Activated T-cell treated with anti-CD3 and anti-CD28 coated beads, Interleukin-2, amount 50 U/mL, for 24 hours (primary cell): ENCODE measurements at places on chromosomes 7 and 10.
A peak's percentile ranks its signal among the peaks of the same experiment; 100 is the strongest.

- no peak overlapping the region for H3K27ac ChIP-seq
- H3K36me3 ChIP-seq = no peaks in the 10 kb centered on the region
- no peaks in the 10 kb centered on the region for H3K4me1 ChIP-seq
- H3K4me3 ChIP-seq = no peak overlapping the region
- no peak for DNase-seq
- H3K27me3 ChIP-seq = no peaks in the 10 kb centered on the region
Observed at GRCh38 chr7:95066737-95067530, 159.5 kb downstream of the PPP1R9A start.

DNA sequence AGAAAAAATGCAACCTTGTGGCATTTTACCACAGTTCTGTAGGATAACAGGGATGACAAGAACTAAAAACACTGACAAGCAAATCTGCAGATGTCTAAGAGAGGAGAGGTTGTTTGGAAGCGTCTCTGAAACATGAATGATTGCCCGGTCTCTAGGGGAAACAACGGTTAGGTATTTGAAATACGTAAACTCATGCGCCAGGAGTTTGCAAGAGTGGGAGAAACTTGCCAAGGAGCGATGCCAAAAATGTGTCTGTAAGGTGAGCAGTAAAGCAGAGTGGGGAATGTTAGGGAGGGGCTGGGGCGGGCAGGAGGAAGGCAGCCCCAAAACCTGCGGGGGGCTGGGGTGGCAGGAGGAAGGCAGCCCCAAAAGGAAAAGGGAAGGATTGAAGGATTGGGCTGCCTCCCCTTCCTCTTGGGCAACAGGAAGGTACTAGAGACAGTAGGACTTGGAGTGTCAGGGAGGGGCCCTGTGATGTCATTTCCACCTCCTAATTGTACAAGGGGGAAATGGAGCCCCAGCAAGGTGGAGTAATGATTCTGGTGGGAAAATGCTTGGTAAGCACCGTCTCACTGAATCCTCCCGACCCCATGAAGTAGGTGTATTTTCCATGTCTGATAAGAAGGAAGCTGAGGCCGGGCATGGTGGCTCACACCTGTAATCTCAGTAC lies 33.2 kb upstream of the PLEKHA1 start:
- H3K4me1 ChIP-seq = peaks cover 9% of the 10 kb centered on the region
- no peak overlapping the region for H3K4me3 ChIP-seq
- no peak overlapping the region for H3K27ac ChIP-seq
- no peaks in the 10 kb centered on the region for H3K27me3 ChIP-seq

- no peaks in the 10 kb centered on the region for H3K27me3 ChIP-seq
- no peak for DNase-seq
- H3K27ac ChIP-seq = no peak overlapping the region
- no peaks in the 10 kb centered on the region for H3K36me3 ChIP-seq
Observed at GRCh38 chr7:21041666-21042065, 255.0 kb upstream of the SP8 start.

DNA sequence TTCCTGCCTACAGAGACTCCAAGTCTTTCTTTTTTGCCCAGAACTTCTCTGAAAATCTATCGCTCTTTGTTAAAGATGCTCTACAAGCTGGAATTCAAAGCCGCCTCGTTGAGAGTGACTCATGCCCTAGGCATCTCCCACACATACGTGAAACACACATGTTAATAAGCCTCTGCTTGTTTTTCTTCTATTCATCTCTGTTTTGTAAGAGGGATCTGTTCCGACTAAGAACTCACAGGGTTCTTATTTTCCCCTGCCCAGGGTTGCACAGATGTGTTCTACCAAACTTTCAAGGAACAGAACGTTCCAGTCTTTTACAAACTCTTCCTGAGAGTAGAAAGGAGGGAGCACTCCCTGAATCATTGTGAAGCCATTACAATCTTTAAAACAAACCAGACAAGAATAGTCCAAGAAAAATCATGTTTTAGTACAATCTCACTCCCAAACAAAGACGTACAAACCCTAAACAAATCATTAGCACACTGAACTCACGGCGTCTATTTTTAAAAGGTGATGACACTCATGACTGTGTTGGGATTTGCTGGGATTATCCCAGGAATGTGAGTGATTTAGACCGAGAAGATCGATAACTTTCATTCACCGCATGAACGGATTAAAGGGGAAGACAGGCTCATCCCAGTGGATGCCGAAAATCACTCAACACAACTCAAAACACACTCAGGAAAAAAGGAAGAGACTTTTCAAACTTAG lies 55.3 kb upstream of the INPP5A start:
- H3K27me3 ChIP-seq = peaks cover 5% of the 10 kb centered on the region
- H3K36me3 ChIP-seq = no peaks in the 10 kb centered on the region
- DNase-seq = no peak
- no peak overlapping the region for H3K4me3 ChIP-seq

GRCh38 chr10:8576911-8577310 lies 522.4 kb downstream of the GATA3 start:
- no peaks in the 10 kb centered on the region for H3K36me3 ChIP-seq
- H3K4me1 ChIP-seq = peaks cover 44% of the 10 kb centered on the region
- DNase-seq = no peak

DNA sequence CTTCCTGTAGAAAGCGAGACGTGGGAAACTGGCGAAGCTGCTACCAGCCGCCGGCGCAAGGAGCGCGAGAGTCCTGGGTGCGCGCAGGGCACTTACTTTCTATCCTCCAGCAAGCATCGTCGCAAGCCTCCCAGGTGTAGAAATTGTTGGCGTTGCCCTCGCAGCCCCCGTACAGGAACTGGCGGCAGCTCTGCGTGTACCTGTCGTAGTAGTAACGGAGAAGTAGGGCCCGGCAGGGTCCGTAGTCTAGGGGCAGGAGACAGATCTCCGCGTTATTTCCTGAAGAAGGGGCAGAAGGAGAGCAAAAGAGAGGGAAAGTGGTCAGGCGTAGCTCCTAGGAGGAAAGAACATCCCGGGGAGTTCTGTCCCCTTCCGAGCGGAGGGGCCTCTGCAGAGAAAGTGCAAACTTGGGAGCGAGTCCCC lies 501 bp downstream of the TFPI2 start:
- peak; percentile 33 for DNase-seq
- H3K4me3 ChIP-seq = peak overlapping the region; percentile 64
- H3K27ac ChIP-seq = no peak overlapping the region
- peaks cover 63% of the 10 kb centered on the region for H3K27me3 ChIP-seq
- no peaks in the 10 kb centered on the region for H3K36me3 ChIP-seq

DNA sequence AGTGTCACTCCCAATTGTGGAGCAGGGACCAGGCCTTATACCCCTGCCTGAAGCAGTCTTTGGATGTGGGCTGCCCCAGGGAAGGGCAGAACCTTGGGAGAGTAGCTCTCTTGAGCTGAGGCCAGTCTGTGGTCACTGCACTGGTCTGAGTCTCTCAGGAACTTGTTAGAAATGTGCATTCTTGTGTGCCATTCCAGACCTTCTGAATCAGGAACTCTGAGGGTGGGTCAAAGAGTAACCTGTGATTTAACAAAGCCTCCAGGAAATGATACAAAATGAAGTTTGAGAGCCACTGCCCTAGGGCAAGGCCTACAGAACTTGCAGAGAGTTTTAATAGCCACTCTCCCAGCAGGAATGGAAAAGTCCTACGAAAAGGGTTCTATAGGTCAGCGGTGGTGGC lies 68.1 kb downstream of the LYZL1 start:
- H3K4me3 ChIP-seq = no peak overlapping the region
- H3K36me3 ChIP-seq = no peaks in the 10 kb centered on the region
- no peak overlapping the region for H3K27ac ChIP-seq
- H3K4me1 ChIP-seq = no peaks in the 10 kb centered on the region

- no peaks in the 10 kb centered on the region for H3K4me1 ChIP-seq
- H3K27ac ChIP-seq = no peak overlapping the region
- peaks cover 33% of the 10 kb centered on the region for H3K27me3 ChIP-seq
- H3K36me3 ChIP-seq = no peaks in the 10 kb centered on the region
Observed at GRCh38 chr10:6753644-6754043, 173.6 kb upstream of the PRKCQ start.

- peaks cover 90% of the 10 kb centered on the region for H3K36me3 ChIP-seq
- H3K4me1 ChIP-seq = no peaks in the 10 kb centered on the region
- H3K27ac ChIP-seq = no peak overlapping the region
- no peak overlapping the region for H3K4me3 ChIP-seq
- no peak for DNase-seq
Observed at GRCh38 chr7:149725426-149725821, 48.0 kb downstream of the ZNF467 start.

GRCh38 chr10:69831231-69831855 lies 29.6 kb downstream of the COL13A1 start:
- no peaks in the 10 kb centered on the region for H3K4me1 ChIP-seq
- H3K27me3 ChIP-seq = peaks cover 29% of the 10 kb centered on the region
- no peak overlapping the region for H3K27ac ChIP-seq
- no peak for DNase-seq

GRCh38 chr7:26409661-26410547 lies 118.2 kb downstream of the SNX10 start:
- H3K36me3 ChIP-seq = no peaks in the 10 kb centered on the region
- DNase-seq = no peak
- peaks cover 31% of the 10 kb centered on the region for H3K27me3 ChIP-seq
- H3K27ac ChIP-seq = no peak overlapping the region
- no peaks in the 10 kb centered on the region for H3K4me1 ChIP-seq

DNA sequence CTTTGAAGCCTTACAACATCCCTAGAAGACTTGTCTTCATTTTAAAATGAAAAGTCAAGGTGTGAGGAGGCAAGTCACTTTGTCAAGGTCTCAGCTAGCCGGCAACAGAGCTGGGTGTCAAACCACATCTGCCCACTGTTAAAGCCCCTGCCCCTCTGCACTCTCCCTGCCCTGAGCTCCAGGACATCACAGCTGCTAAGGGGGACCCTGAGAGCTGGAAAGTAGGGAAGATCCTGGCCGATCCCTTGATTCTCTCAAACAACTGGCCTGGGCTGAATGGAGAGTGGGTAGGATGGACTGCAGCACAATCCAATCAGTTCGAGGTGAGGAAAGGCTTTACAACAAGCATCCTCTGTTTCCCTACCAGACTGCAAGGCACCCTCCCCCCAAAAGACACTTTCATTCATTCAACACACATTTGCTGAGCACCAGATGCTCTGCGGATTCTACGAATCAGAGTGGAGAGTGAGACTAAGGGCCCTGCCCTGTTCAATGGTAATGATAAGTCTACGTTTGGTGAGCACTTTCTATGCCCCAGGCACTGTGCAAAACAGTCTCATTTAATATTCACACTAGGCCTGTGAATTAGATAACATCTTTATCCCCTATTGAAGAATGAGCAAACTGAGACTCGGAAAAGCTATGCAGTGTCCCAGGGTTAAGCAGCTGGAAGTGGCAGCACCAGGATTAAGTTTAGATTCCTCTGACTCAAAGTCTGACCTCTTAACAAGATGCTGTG lies 148.1 kb downstream of the HERPUD2 start:
- no peaks in the 10 kb centered on the region for H3K4me1 ChIP-seq
- H3K4me3 ChIP-seq = no peak overlapping the region
- DNase-seq = no peak
- no peak overlapping the region for H3K27ac ChIP-seq
- H3K36me3 ChIP-seq = no peaks in the 10 kb centered on the region
- no peaks in the 10 kb centered on the region for H3K27me3 ChIP-seq

DNA sequence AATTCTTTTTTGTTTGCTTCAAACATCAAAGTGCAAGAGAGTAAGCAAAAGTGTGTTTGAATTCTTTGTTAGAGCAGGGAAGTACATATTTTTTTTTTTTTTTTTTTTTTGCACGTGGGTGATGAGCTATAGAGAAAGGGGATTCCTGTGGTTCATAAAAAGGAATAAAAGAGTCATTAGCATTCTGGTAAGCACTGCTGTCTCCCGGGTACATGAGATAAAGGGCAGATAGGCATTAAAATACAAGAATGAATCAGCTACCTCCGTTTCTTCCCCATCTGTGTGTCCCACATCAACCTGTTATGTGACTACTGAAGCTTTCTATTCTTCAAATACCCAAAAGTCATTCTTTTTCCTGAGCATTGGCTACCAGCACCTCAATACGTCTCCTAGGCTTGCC lies 102.4 kb upstream of the SEMA3D start:
- no peak overlapping the region for H3K27ac ChIP-seq
- no peaks in the 10 kb centered on the region for H3K27me3 ChIP-seq
- no peaks in the 10 kb centered on the region for H3K4me1 ChIP-seq
- no peak for DNase-seq
- no peaks in the 10 kb centered on the region for H3K36me3 ChIP-seq
- no peak overlapping the region for H3K4me3 ChIP-seq

DNA sequence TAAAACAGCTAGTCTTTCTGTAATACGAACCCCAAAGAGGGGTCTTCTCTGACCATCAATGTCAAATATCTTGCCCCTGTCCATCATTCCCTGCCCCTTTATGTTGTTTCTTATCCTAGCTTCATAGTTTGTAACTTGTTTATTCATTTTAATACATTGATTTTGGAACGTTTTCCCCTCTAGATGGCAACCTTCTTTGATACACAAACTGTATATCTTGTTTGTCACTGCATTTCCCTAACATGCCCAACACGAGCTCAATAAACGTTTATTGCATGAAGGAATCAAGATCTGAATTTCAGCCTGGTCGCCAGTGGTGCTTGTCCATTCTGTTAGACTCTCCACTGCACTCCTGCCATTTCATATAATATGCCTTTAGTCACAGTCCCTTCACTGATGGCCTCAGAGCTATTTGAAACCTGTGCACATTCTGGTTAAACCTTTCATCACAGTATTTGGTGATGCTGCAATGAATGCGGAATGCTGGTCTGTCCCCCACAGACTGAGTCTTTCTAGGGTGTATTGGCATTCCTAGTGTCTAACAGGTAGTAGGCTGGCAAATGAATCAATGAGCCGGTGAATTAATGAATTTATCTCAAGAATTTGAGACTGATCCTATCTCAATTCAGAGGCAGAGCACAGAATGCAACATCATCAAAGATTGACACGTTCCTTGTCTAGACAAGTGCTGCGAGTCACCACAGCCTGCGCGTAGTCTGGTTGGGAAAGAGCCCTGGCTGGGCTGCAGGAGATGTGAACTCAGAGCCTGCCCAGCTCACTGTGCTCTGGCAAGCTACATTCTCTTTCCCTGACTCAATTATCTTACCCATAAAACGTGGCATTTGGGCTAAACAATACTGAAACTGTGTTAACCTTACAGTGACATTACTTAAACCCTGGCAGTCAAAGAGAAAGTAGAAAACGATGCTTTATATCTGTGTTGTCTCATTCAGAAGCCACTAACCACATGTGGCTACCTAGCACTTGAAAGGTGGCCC lies 55.2 kb upstream of the FRMD4A start:
- DNase-seq = peak; percentile 55
- H3K27me3 ChIP-seq = peaks cover 36% of the 10 kb centered on the region
- peak overlapping the region; percentile 61 for H3K27ac ChIP-seq
- peaks cover 4% of the 10 kb centered on the region for H3K36me3 ChIP-seq
- H3K4me1 ChIP-seq = peaks cover 77% of the 10 kb centered on the region
- H3K4me3 ChIP-seq = no peak overlapping the region

DNA sequence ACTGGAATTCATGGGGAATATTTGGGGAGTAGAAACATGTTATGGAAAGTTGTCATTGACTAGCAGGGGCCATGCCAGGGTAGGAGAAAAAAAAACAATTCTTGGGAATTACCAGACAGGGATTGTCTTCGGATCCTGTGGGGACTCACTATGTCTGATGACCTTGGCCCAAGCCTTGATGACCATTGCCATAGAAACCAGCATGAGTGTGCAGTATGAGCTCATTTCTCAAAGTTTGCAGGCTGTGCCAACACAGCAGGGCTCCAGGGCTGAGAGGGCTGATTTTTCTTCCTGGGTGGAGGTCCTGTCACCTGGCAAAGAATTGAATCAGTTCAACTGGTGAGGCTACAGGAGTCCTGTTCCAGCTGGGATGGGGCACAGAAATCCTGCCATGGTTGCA lies 198.3 kb downstream of the ADRA2A start:
- no peak overlapping the region for H3K27ac ChIP-seq
- no peak overlapping the region for H3K4me3 ChIP-seq
- DNase-seq = no peak
- H3K36me3 ChIP-seq = no peaks in the 10 kb centered on the region
- peaks cover 33% of the 10 kb centered on the region for H3K27me3 ChIP-seq

GRCh38 chr7:134420424-134421125 lies 38.3 kb downstream of the AKR1B1 start:
- H3K4me1 ChIP-seq = no peaks in the 10 kb centered on the region
- DNase-seq = no peak
- no peaks in the 10 kb centered on the region for H3K36me3 ChIP-seq
- H3K4me3 ChIP-seq = no peak overlapping the region
- H3K27ac ChIP-seq = no peak overlapping the region
